GM04503 (cell line): ENCODE measurements at places on chromosomes 12 and 14.

DNA sequence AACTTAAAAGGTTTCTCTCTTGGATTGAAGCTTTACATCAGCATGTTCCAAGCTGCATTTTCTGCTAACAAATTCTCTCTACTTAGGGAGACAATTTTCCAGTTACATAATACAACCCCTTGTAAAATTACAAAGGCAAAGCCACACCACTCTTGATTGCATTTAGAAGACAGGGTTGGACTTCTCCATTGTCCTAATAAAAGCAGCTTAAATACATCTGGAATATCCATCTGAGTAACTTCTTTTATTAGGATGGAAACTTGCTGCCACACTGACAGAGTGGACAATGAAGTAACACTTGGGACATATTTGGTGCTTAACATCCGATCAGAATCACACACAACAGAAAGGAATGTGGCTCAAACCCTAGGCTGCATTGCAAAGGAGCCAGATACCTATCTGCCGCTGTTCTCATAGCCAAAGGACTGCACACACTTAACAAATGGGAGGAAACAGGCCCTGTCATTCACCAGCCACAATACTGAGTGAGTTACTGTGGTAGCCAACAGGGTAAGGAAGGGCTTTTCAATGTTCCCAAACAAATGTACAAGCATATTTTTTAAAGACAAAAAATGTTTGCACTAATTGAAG is 157.2 kb downstream of the PAX9 start:
- peak; percentile 53 for DNase-seq

DNA sequence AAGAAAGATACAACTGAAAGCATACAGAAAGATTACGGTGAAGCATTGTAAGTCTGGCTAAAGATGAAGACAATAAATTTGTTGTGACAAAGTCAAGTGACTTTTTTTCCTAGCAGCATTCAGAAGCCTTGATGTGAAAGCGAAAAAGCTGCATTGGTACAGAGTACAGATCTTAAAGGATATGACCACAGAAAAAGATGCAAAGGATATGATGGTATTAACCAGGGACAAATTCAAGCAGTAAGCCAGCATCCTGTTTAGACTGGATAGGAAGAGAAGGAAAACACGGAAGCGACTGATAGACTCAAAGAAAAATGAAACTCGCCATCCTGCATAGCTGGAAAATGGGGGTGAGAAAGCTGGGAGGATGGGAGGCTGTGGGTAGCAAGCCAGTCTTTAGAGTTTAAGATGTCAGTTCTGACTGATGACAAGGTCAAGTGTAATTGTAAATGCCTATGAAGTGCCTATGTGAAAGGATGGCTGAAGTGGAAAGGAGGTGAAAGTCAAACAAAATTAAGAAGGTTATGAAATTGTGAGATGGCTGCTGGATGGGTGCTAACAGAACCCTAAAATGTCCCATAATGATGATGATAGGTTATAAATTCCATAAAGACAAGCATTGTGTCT is 92.4 kb downstream of the PHLDA1 start:
- no peak for DNase-seq

DNA sequence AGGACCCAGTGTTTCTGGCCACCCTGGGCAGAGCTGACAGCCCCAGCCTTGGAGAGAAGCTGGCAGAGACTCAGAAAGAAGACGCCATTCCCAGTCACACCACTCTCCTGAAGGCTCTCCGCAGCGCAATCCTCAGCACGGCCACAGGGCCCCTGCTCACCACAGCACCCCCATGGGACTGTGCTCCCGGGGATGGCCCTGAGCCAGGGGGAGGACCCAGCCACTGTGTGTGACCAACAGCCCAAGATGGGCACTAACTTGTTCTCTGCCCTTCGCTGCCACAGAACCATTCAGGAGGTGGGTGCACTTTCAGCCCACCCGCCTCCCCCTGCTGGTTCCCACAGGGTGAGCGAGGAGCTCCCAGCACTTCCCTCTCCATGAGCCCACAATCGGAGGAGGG is 57.1 kb downstream of the CCNK start:
- no peak for DNase-seq

DNA sequence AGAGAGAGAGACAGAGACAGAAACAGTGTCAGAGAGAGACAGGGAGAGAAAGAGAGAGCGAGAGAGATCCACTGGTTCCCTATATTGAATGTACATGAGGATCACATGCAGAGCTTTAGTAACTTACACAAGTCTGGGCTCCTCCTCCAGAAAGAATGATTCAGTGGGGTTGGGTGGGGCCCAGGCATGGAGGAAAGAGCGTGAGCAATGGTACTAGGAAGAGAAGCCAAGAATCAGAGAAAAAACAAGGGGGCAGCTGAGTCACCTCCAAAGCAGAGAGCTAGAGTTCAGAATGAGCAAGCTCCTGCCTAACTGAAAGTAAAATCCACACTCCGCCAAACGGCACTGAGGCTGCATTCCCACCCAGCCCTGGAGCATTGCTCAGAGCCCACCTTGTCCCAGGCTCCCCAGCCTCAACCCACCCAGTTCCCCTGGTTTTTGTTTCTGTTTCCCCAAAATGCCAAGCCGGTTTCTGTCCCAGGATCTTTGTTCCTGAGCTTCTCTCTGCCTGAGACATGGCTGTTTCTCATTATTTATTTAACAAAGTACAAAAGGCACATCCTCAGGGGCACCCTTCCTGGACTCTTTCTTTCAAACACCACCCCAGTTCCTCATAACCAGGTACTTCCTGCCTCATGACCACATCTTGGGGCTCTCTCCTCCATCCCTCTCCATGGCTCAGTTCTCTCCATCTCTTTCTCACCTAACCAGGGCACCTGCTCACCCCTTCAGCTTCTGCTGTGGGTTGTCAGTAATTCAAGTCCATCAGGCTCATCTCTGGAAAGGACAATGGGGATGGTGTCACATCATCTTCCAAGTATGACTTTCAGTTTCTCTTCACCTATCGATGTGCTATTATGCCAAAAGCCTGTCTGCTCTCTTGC is 670.3 kb upstream of the TBX3 start:
- peak; percentile 90 for DNase-seq

DNA sequence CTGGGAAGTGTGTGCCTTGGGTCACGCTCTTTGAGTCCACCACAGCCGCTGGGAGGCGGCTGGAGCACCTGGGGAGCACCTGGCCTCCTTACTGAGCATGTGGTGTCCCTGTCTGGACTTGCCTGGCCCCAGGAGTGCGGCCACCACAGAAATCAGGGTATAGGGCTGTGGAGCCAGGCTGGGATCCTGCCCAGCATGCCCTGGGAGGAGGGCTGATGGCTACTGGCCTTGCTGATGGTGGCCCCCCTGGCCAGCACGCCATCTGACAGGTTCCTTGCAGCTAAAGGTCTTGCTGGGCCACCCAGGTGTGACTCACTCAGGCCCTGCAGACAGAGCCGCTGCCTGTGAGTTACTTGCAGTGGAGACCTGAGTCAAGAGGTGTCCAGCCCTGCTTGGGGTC is 6.0 kb downstream of the ULK1 start:
- DNase-seq, result no peak
